8988T (cell line): ENCODE measurements at places on chromosomes 4 and X.

DNA sequence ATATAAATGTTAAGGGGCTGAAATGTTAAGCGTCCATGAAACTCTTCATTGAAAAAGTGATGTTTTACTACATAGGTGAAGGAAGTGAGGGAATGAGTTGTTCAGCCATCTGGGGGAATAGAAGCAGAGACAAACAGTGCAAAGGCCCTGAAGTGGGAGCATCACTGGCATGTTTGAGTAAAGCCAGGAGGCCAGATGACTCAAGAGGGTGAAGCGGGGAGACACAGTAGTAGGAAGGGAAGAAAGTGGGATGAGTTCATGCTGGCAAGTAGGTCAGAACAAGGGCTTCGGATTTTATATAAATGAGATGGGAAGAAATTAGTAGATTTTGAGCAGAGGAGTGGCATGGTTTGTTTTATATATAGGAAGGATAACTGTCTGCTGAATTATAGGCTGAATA is 112.5 kb upstream of the MAP9 start:
- no peak for DNase-seq

GRCh38 chrX:148269513-148269912 is 230.9 kb upstream of the AFF2 start:
- no peak for DNase-seq

DNA sequence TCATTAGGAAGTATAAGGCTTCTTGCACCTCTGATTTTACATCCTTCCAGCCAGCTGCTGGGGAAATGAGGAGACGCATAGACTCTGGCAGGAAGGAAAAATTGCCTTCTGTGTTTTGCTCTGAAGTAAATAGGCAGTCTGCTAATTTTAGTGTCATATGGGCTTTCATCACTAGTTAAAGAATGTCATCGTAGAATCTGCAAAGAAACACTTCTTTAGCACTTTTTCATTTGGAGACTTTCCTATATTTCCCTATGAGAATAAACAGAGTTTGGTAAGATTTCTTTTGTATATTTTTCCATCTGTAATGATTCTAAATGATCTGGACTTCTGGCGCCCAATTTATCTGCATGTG is 3.3 kb downstream of the ADGRL3 start:
- DNase-seq = no peak

DNA sequence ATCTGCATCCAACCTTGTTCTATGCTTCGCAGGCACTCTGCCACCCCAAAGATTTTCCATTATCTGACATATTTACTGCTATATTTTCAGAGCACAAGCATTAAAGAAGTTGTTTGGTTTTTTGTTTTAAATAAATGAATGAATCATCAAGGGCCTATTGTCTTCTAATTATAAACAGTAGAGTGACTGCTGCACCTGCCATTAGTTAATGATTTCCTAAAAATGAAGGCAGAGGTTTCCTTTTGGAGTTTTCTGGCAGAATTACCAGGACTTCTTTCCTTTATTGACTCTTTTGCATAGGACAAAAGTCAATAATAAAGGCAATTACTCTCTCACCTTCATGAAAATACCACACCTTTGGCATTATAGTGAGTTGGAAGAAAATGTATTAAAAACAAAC is 238.1 kb downstream of the INPP4B start:
- no peak for DNase-seq
